ENCODE measurements at places on chromosomes 11 and 22.
A peak's percentile ranks its signal among the peaks of the same experiment; 100 is the strongest.

DNA sequence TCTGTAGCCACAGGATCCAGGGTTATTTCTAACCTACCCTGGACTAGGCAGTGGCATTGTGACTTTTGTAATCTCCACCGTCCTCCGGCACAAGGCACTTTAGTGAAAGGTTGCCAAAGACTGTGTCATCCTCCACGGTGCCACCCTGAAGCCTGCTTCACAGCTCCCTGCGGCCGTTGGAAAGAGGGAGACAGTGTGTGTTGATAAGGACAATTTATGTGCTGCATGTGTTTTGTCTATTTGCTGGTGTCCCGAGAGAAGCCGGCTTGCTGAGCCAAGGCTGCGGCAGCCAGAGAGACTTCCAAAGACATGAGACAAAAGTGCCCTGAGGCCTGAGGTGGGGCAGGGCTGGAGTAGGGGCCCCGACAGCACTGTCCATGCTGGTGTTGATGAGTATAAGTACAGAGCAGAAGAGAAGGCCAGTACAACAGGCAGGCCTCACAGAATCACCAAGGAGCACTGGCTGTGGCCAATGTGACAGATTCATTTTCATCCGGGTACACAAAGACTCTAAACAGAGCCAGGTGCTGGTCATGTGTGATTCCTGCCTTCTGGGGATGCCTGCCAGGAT is 40.9 kb downstream of the GALNT18 start:
- no peak for DNase-seq

DNA sequence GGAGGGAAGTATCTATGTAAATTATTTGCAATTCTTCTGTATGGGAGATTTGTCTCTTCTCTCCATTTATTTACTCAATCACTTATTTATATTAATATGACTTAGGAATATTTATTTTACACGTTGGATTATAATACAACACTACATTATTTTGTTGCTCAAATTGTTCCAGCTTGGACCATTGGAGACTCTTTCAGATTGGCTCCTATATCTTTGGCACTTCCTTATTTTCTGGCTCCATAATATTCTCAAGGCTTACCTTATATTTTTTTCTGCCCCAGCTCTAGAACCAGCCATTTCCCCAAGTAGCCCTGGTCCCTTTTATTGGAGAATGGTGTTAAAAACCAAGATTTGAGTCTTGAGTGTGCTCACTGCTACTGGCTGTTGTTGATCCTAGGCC is 101.9 kb downstream of the LRRC32 start:
- no peak for DNase-seq

DNA sequence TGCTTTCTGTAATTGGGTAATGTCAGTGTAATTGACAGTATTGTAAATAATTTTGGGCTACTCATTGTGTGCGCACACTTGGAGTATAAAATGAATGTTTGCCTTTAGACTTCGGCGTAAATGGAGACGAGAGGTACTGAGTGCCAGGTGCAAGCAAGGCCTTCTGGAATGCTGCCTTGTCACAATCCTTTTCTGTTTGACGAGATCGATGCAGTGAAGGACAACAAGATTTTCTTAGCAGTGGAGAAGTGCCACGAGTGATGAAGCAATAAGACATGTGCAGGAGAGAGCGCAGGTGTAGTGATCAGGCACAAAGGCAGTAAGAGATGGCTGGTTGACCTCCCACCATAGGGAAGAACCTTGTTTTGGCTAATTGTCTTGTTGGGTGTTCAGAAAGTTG is 67.5 kb downstream of the DDX10 start:
- DNase-seq: no peak

DNA sequence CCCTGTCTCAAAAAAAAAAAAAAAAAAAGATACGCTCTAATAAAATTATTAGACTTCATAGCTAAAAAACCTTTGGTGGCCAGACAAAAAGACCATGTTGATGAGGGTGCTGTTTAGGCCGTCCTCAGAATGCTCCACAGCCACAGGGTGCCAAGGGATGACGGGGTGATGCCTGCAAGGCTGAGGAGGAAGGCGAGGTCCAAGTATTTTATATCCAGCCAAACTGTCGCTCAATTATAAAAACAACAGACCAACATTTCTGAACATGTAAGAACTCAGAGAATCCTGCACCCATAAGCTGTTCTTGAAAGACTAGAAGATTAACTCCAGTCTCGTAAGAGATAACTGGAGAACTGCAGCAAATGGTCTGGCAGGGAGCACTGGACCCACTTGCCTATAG is 29.2 kb downstream of the TBX1 start:
- no peak for DNase-seq

DNA sequence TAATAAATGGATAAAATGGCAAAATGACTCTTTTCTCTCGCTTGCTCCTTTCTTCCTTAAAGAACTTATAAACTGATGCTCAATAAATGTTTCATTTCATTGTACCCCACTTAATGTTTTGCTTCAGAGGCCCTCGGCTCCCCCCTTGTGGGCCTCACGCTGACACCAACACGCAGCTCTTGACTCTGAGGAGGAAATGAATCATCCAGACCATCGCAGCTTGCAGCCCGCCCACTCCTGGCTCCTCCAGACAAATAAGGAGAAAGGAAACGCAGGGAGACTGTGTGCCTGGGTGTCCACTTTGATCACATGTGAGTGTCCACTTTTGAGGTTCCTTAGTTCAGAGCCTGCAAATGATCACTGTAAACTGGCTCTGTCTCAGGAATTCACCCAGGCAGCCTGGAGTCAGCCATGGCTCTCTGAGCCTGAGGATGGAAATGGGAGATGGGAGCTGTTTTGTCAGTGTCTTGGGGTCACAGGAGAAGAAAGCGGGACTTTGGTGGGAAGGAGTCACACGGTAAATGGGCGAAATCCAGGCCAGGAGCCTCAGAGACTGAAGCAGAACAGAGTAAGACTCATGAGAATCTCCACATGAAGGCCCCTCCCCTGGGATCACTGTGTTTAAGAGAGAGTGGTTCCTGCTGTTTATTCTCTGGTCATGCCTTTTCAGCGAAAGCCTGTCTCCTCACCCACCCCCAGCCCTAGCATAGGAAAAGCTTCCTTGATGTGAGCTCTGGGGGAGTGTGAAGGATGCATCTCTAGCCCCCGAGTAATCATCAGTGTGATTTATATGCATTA is 96.5 kb downstream of the CWC15 start:
- peak; percentile 12 for DNase-seq

DNA sequence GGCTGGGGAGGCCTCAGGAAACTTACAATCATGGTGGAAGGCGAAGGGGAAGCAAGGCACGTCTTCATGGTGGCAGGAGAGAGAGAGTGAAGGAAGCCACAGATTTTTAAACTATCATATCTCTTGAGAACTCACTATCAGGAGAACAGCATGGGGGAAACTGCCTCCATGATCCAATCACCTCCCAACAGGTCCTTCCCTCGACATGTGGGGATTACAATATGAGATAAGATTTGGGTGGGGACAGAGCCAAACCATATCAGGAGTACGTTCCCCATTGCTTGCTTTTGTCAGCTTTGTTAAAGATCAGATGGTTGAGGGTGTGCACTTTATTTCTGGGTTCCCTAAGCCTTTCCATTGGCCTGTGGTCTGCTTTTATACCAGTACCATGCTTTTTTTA is 53.7 kb upstream of the E2F8 start:
- no peak for DNase-seq
